ENCODE measurements at places on chromosomes 7 and 10. TPM values are rescaled to one million over a fixed set of nuclear protein-coding genes. Genes with fewer than 3 reads are reported as not detected.

PLXNA4 gene
- total RNA-seq: 0.17 TPM

GBX1 gene
- total RNA-seq: not detected

ATP6V0A4 gene
- 1.7 TPM for total RNA-seq

EGR2 gene
- 66.9 TPM for total RNA-seq

DNA sequence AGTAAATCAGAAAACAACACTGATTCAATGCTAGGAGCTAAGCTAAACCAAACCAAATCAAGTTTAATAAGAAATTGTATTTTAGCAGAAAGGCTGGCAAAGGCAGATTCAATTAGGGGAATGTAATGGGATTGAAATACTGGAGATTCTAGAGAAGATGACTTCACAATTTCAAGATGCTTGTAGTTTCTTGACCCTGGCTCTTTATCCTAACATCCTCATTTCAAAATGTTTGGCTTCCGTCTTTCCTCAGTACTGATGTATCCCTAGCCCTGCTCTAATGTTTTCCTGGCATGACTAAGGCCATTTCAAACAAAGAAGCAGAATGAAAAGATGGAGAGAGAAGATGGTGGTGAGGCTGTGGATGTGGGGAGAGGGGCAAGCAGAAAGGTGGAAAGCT, 2.7 kb upstream of the JCAD start:
- no peaks in the 10 kb centered on the region for H3K36me3 ChIP-seq
- H3K27ac ChIP-seq: no peak overlapping the region
- peaks cover 43% of the 10 kb centered on the region for H3K27me3 ChIP-seq
- no peak overlapping the region for H3K4me3 ChIP-seq

DNA sequence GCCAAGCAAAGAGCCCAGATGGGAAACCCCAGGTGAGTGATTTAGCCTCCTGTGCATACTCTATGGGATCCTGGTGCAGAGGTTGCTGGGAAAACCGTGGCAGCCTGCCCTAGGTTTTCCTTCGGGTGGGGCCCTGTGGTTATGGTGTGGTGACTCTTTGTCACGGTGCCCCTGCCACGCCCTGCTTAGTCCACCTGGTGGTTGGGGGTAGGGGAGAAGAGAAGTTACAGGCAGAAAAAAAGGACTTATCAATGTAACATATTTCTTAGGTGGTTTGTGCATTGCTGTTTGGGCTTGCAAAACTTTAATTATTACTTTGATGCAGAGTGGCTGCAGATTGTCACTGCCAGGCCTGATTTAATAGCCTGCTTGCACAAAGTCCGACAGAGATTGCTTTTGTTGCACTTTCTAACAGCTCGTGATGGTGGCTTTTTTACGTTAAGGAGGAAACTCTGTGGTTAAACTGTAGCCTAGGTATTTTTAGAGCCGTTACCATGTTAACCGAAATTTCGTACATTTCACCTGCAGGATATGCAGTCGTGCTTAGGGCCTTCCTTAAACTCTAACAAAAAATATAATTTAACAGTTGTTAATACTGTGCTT, 197.4 kb downstream of the RNLS start:
- H3K4me1 ChIP-seq: peaks cover 9% of the 10 kb centered on the region
- DNase-seq: peak; percentile 72
- peak overlapping the region; percentile 43 for H3K4me3 ChIP-seq
- H3K36me3 ChIP-seq: no peaks in the 10 kb centered on the region
- H3K27me3 ChIP-seq: no peaks in the 10 kb centered on the region
- H3K27ac ChIP-seq: no peak overlapping the region

GRCh38 chr7:148014001-148014400, 576.6 kb upstream of the C7orf33 start:
- no peak overlapping the region for H3K4me3 ChIP-seq
- no peaks in the 10 kb centered on the region for H3K36me3 ChIP-seq
- no peak overlapping the region for H3K27ac ChIP-seq
- H3K27me3 ChIP-seq: no peaks in the 10 kb centered on the region
- H3K4me1 ChIP-seq: no peaks in the 10 kb centered on the region
- DNase-seq: no peak

DNA sequence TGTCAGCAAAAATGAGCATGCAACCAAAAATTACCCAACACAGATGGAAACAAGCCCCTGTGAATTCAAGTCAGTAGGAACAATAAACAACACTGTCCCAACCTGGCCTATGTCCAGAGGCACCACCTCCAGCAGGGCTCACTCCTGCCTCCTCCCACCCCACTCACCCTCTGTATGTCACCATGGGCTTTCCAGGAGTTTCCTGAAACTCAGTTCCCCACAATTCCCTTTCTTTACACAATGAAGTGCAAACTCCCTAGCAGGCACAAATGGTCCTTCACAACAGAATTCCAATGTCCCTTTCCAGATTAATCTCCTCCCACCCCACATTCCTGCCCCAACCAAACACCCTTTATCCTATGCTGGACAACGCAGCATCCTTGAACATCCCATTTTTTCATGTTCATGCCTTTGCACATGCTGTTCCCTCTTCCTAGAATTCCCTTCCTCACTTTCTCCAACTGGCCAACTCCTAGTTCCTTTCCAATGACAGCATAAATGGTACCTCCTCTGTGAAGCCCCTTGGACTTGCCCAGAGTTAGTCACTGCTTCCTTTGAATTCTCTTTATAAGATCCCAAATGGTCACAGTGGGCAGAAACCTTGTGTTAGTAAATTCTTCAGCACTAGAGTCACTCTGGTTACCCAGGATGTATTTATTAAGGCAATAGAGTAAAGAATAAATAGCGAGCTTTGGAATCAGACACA, 157.5 kb downstream of the SLIT1 start:
- no peaks in the 10 kb centered on the region for H3K36me3 ChIP-seq
- no peak overlapping the region for H3K27ac ChIP-seq
- no peaks in the 10 kb centered on the region for H3K4me1 ChIP-seq
- H3K27me3 ChIP-seq: no peaks in the 10 kb centered on the region
